ENCODE measurements at places on chromosomes 11 and 22.

- no peak for DNase-seq
These were observed 9.1 kb upstream of the SLC43A3 start for GRCh38 chr11:57436031-57436430.

- no peak for DNase-seq
These were observed 27.9 kb downstream of the GNAZ start for GRCh38 chr22:23098230-23098705.

- DNase-seq = no peak
These were observed 89.0 kb downstream of the MICAL2 start for GRCh38 chr11:12199231-12199948.

DNA sequence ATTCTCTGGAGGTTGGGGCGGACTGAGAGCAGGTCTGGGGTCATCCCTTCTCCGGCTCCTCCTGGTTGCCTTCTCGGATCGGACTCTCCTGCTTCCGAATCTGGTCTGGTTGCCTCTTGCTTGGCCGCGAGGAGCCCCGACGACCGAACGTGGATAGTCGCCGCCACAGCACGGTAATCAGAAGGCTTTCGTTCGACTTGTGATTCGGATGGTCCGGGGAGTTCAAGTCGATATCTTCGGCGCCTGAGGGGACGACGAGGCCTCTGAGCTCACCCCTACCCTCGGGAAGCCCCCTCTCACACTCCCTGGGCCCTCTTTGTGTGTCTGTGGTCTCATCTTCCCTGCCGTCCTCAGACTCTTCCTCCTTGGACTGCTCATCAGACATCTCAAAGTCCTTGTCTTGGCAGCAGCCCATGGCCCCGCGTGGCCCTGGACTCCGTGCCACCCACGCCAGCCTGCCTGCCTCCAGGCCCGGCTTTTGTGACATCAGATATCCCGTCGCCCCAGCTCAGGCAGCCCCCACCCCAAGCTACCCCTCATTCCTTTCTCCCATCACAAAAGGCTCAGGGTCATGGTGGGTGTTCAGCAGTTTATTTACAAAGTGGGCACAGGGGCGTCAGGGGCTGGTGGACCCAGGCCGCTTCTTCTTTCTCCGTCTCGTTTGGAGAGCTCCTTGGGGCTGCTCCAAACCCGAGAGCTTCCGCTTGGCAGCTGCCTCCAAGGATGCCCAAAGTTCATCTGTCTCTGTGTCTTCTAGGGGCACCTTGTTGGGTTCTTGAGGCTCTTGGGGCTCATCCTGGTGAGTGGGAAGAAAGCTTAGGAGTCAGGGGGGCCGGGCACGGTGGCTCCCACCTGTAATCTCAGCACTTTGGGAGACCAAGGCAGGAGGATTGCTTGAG lies at the start of gene TEX54:
Gene TEX54, minus strand, starts transcription at position 506 of the 899 bp plus-strand sequence.
- peak; percentile 43 for DNase-seq

- DNase-seq = peak; percentile 55
These were observed 227.0 kb downstream of the ADAMTS15 start for GRCh38 chr11:130675371-130675821.

Data from iris pigment epithelial cell (primary cell).